ENCODE measurements at places on chromosomes 5 and 9.
A peak's percentile ranks its signal among the peaks of the same experiment; 100 is the strongest.

GRCh38 chr5:137360607-137361006 is 138.5 kb downstream of the SPOCK1 start:
- no peak overlapping the region for H3K27ac ChIP-seq
- peaks cover 88% of the 10 kb centered on the region for H3K27me3 ChIP-seq
- no peak overlapping the region for H3K4me3 ChIP-seq
- no peaks in the 10 kb centered on the region for H3K4me1 ChIP-seq
- DNase-seq = no peak

- peak overlapping the region; percentile 35 for H3K27ac ChIP-seq
- no peaks in the 10 kb centered on the region for H3K27me3 ChIP-seq
- DNase-seq = no peak
- peaks cover 12% of the 10 kb centered on the region for H3K36me3 ChIP-seq
- H3K4me1 ChIP-seq = peaks cover 28% of the 10 kb centered on the region
These were observed 99.2 kb downstream of the PPP2R2B start for GRCh38 chr5:146779211-146779869.

DNA sequence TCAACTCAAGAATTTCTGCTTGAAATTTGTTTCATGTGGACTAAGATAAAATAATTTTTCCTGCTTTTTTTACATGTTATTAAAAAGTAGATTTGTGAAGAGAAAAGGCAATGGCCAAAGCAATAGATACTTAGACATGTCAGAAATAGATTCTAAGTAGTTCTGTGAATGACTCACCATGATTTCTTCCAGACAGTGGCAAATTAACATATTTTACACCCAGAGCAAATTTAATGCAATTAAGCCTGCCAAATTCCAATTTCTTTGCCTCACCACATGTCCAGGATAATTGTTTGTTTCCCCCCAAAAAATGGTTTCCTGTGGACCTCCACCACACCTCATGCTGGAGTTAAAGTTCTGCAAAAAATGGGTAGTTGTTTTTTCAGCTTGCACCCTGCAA is 651.4 kb downstream of the CETN3 start:
- no peaks in the 10 kb centered on the region for H3K4me1 ChIP-seq
- H3K27me3 ChIP-seq = no peaks in the 10 kb centered on the region
- no peak overlapping the region for H3K27ac ChIP-seq
- DNase-seq = no peak

GRCh38 chr5:111948092-111948841 is 191.3 kb upstream of the NREP start:
- no peak for DNase-seq
- no peaks in the 10 kb centered on the region for H3K27me3 ChIP-seq

GRCh38 chr5:155252717-155253116 is 239.2 kb downstream of the KIF4B start:
- no peaks in the 10 kb centered on the region for H3K36me3 ChIP-seq
- no peak for DNase-seq
- peaks cover 4% of the 10 kb centered on the region for H3K27me3 ChIP-seq
- no peak overlapping the region for H3K4me3 ChIP-seq
- no peak overlapping the region for H3K27ac ChIP-seq
- no peaks in the 10 kb centered on the region for H3K4me1 ChIP-seq

DNA sequence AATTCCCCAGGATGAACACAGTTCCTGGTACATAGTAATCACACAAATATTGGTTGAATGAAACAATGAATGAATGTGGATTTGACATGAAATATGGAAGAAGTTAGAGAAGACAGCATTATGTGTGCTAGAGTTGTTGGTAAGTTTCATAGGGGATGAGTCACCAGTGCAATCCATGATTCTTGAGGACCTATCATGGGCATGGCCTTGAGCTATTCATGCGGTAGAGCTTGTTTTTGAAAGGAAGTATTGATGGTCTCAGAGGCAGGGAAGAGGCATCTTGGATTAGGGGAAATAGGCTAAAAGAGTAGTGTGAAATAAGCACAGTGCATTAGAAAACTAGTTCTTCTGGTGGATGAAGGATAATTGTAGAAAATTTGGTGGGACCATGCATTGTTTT is 22.1 kb downstream of the SPATA31D1 start:
- H3K27ac ChIP-seq = no peak overlapping the region
- H3K4me1 ChIP-seq = peaks cover 8% of the 10 kb centered on the region
- no peaks in the 10 kb centered on the region for H3K27me3 ChIP-seq
- peaks cover 6% of the 10 kb centered on the region for H3K36me3 ChIP-seq
- DNase-seq = no peak
- no peak overlapping the region for H3K4me3 ChIP-seq

DNA sequence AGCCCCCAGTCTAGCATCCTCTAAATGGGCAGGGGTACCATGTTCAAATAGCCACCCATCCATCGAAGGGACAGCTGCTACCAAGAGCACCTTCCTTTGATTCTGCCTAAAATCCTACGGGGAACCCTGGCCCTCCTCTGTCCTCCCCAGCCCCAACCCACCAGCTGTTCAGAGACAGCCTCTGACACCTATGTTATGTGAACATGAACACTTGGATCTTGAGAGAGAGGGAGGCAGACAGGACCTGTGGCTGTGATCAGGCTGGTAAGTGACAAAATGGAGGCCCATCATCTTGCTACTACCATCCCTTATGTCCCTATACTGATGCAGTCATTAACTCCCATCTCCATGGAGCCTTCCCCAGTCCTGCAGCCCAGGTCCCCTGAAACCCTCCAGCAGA is 8.2 kb downstream of the SLC23A1 start:
- no peak overlapping the region for H3K4me3 ChIP-seq
- H3K27ac ChIP-seq = no peak overlapping the region
- H3K4me1 ChIP-seq = no peaks in the 10 kb centered on the region
- DNase-seq = no peak
- no peaks in the 10 kb centered on the region for H3K27me3 ChIP-seq

Measured in mesothelial cell of epicardium (in vitro differentiated cells).